Activated T-helper 1 cell treated with anti-CD3 and anti-CD28 coated beads, Interleukin-2, amount 50 U/mL, for 16 hours (primary cell): ENCODE measurements at places on chromosomes 11 and 22.
A peak's percentile ranks its signal among the peaks of the same experiment; 100 is the strongest.

DNA sequence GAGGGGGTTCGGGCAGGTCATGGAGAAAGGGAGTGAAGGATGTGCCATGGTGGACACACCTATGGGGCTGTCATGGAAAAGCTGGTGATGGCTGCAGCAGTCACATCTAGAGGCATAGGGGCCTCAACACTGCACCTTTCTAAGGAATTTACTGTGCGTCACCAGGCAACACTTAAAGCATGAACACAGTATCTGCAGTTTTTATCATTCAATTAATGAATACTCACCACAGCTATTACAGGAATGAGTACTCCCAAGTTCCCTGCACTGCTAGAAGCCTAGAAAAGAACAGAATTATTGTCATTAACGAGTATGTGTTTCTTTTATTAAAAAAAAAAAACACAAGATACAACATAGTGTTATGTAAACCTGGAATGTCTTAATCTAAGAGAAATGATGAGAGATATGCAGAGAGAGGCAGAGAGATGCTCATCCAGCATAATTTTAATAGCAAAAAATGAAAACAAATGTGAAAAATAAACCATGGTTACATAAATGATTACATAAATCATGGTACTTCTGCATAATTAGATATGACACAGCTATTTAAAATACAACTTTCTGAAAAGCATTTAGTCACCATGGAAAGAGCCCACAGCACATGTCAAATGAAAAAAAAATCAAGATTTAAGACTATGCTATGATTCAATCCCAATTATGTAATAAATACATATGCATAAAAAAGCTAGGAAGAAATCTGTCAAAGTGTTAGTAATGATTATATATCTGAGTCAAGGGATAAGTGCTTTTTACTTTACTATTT lies 19.2 kb downstream of the SERPIND1 start:
- DNase-seq: no peak

- DNase-seq: no peak
Measured at GRCh38 chr11:86704710-86705109, 32.3 kb upstream of the ME3 start.

GRCh38 chr11:111416231-111416960 lies 37.3 kb upstream of the POU2AF1 start:
- no peak for DNase-seq

GRCh38 chr11:134019500-134019899 lies 49.4 kb upstream of the JAM3 start:
- no peak for DNase-seq

- no peak for DNase-seq
Measured at GRCh38 chr22:29156507-29156906, 49.2 kb upstream of the EMID1 start.

DNA sequence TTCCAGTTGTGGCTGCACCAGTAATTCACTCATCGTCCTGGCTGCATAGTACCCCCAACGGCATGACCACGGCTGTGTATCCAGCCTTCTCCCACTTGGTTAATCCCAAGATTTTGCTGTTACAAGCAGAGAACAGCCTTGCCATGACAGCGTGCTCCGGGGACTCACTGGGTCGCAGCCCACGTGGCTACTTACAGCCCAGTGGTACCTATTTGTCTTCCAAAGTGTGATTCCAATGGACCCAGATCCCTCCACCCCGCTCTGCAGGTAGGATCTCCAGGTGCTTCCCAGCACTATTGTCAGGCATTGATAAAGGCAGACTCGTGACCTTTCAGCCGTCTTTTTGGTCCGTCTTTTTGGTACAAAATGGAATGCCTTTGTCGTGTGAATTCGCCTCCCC lies 119.0 kb upstream of the FGF3 start:
- DNase-seq: no peak

DNA sequence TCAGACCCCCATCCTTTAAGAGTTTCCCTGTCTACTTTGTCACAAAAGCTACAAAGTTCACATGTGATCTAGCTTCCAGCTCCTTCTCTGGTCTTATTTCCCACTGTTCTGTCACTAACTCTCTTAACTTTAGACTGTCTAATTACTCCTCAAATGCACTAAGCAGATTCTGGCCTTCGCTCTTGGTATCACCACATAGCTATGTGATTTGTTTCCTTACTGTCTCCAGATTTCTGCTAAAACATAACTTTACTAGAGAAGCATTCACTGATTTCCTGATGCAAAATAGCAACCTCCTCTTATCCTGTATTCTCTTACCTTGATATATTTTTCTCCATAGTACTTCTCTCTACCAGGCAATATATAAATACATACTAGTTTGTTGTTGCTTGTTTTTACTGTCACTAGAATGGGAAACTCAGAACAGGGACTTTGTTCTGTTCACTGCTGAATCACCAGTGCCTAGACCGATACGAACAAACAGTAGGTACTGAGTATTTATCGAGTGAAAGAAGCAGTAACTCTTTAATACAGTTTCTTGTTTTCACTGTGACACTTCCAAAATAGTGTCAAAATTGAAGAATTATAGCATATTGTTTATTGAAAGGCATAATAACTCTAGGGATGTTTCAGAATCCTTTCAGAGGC lies 205.6 kb downstream of the DDX10 start:
- DNase-seq: no peak

GRCh38 chr11:103714246-103714645 lies 322.2 kb upstream of the DDI1 start:
- DNase-seq: no peak

GRCh38 chr11:11641581-11641980 lies 19.8 kb upstream of the GALNT18 start:
- no peak for DNase-seq

- DNase-seq: no peak
Measured at GRCh38 chr22:20648306-20648903, 125.5 kb upstream of the SERPIND1 start.

DNA sequence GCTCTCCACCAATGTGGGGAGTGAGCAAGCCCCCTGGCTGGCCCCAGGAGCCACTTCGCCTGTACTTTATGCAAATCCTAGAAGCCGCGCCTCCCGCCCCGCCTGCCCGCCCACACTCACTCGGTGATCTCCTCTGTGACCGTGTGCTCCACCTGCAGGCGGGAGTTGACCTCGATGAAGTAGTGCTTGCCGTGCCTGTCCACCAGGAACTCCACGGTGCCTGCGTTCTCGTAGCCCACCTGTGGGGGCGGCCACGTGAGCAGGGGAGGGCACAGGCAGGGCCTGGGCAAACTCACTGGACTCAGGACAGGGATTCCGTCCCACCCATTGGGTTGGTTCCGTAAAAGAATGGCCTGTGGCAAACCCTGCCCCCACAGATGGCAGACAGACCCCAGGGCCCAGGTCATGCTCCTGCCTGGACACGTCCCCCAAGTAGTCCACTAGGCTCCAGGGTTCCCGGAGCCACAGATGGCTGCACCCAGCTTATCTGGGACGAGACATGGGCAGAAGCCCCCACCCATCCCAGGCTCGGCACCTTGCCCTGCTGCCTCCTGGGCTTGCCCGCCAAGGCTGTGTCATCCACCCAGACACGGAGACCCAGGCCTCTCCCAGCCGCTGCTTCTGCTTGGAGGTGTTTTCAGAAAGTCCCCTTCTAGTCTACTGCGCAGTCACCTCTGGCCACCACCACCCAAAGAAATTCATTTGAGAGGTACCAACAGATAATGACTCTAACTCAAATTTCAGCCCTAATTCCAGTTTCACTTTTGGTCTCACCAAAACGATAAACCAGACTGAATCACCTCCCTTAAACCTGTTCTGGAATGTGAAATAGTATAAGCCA lies 12.1 kb downstream of the LRFN4 start:
- DNase-seq: peak; percentile 65
